Effector CD4-positive, alpha-beta T cell (primary cell): ENCODE measurements at places on chromosomes 12 and 14.
A peak's percentile ranks its signal among the peaks of the same experiment; 100 is the strongest.

DNA sequence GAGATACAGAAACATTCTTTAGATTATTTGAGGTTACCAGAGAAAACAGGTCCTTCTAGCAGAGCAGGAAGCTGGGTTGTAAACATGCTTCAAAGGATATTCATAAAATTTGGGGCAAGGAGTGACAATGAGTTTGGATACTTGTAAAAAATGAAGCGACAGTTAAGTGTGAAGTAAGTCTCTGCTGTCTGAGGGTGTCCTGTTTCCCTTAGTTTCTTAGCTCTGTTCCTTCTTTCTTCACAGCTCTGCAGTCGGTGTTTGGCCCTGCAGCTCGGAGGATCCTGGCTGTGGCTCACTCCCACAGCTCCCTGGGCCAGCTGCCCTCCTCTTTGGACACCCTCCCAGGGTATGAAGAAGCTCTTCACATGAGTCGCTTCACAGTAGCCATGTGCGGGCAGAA is 10.8 kb downstream of the TMEM52B start:
- no peak for DNase-seq

GRCh38 chr14:35534873-35535482 is 1.0 kb downstream of the INSM2 start:
- peak; percentile 43 for DNase-seq

DNA sequence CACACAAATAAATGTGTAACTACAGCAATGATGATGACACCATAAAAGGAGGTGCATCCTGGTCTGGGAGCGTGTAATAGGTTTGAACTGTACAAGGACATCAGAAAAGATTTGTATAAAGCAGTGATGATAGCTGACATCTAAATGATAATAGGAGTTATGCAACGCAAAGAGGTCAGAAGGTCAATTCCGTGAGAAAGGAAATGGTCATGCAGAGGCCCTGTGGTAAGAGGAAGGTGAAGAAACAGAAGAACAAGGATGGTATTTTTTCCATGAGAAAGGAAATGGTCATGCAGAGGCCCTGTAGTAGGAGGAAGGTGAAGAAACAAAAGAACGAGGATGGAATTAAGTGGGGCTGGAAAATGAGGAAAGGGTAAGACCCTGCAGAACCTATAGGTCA is 106.7 kb upstream of the TMPO start:
- no peak for DNase-seq

DNA sequence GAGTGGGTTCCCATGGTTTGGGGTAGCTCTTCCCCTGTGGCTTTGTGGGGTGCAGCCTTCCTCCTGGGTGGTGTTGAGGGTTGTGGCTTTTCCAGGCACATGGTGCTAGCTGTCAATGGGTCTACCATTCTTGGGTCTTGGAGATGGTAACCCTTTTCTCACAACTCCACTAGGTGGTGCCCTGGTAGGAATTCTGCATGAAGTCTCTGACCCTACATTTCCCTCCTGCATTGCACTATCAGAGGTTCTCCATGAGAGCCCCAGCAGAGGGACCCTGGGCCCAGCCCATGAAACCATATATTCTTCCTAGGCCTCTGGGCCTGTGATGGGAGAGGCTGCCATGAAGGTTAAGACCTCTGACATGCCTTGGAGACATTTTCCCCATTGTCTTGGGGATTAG is 1093.3 kb downstream of the SLC16A7 start:
- no peak for DNase-seq

DNA sequence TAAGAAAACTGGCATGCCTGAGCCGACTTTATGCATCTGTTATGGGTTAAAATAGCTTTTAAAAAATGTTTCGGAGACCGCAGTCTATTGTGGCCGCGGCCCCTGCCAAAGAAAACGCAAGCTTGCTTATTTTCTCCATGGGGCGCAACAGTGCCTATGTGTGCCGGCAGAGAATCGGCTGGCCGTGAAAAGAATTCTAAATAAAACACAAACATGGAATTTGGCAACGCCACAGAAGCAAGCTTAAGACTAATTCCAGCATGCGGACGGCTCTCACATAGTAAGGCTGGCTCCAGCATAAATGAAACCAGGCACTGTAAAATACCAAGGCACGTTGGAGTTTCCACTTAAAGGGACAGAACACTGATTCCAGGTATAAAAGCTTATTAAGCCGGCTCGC is 56.7 kb downstream of the BCL11B start:
- DNase-seq, result no peak

GRCh38 chr14:79809849-79810612 is 401.3 kb downstream of the DIO2 start:
- DNase-seq, result no peak

GRCh38 chr14:91366749-91367148 is 50.9 kb downstream of the CCDC88C start:
- DNase-seq, result no peak

- no peak for DNase-seq
Measured at GRCh38 chr12:13154027-13154538, 42.4 kb upstream of the EMP1 start.

DNA sequence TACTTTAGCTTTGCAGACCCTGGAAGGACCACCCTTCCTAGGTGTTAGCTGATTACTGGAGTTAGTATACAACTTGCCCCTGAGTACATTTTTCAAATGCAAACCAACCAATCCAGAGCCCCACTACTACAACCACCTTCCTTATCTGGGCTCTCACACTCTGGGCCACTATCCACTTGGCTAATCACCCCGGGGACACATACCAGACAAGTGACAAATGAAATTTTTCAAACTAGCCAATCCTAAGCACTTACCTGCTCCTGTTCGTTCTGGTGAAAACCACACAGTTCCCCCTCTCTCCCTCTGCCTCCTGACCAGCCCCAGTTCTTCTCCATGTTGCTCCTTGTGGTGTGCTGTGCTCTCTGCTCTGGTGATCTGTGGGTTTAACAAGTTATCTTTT is 140.4 kb downstream of the CNTN1 start:
- DNase-seq, result no peak

DNA sequence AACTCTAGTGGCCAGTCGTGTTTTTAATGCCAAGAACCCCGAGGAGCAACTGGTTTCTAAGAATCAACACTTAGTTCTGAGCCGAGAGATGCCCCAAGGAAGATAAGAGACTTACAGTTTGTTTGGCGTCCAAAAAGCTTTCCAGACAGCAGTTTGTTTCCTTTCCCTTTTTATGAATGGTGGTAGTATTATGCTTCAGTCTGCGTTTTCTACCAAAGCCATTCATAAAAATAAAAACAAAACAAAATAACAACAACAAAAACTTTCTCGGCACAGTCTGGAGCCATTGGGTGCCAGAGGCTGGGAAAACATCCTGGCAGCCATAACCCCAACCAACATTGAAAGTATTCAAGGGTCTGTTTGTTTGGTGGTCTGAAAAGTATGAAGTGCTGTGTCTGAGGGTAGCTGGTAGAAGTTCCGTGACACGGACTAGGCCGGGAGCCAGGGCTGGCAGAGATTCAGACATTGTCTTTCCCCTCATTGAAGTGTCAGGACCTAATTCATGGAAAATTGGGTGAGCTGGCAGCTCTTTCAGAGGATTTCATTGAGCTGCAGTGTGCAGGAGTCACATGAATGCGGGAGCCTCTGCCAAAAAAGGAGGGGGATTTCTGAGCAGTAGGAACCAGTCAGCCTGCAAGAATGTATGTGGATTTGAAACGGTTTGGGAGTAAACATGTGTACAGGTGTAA is 124.2 kb downstream of the HMGA2 start:
- DNase-seq, result no peak

DNA sequence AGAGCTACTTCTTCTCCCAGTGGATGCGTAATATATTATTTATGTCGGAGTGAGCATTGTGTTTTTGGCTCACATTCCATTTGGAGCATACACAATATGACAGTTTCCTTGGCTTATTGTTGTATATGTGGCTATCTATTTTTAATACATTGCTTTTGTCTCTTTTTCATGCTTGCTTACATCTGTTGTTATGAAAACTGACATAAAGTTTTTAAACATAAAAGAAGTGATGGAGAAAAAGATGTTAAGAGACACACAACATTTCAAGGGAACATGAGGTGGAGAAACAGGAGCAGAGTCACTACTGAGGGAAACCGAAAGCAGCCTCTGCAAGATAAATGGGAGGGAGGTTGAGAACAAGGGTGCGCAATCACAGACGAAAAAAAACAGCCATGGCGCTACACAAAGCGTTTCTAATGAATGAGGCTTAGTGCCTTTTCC is 228.4 kb upstream of the NPAS3 start:
- DNase-seq, result no peak

- no peak for DNase-seq
Measured at GRCh38 chr12:49028666-49029275, 10.2 kb upstream of the PRKAG1 start.

DNA sequence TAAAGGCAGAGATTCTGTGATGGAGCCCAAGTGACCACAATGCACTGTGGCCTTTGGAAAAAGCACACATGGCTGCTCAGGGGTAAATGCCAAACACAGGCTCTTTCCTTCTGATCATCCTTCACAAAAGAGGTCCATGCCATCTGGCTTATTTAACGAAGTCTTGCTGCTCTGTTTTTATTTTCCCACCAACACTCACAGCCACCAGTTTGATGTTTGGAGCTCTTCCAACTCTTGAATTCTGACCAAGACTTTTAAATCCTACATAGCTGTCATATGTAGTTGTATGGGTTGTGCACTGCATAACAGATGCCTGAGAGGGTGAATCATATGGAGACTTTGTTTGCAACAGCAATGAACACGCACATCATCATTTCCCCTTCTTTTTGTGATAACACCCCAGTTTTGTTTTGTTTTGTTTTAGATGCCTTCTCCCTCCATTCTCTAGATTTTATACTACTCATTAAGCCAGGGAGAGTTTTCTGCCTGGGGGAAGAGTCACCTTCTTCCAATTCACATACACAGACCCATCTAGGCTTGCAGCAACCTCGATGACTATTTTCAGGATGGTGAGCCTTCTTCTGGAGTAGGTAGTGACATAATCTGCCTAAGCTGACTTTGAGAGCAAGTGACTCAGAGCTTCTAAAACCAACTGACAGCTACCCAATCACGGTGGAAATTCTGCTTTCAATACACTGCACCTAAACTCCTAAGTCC is 145.2 kb upstream of the WSCD2 start:
- DNase-seq, result no peak

DNA sequence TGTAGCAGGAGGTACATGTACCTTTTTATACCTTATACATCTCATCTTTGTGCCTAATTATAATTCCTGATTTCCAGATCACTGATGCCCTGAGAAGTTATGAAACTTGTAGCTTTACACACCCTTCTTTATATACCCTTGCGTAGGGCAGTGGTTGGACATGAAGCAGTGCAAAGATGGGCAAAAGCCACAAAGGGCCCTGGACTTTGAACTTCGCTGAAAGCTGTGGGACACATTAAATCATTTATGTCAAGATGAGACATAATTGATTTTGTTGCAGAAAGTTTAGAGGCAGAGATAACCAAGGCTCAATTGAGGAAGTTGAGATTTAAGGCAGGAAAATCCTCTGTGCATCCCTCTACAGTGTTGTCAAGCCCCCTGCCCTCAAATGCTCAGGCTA is 170.0 kb downstream of the SLC2A13 start:
- DNase-seq, result no peak

DNA sequence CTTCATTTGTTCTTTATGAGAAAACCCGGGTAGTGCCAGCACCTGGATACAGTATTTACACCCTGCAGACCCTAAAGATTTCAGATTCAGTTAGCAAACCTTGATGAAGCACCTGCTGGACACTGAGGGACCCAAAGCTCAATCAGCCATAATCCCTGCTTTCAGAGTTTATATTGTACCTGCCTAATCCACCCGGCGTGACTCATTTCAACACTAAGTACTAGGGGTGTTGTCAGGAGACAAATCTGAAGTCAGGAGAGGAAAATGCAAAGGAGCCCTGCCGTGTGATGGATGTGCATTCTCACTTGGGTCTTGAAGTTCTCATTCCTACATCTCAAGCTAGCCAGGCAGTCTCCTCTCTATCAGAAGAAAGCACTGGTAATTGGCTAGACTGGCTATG is 176.7 kb upstream of the BCL2L14 start:
- DNase-seq, result no peak

DNA sequence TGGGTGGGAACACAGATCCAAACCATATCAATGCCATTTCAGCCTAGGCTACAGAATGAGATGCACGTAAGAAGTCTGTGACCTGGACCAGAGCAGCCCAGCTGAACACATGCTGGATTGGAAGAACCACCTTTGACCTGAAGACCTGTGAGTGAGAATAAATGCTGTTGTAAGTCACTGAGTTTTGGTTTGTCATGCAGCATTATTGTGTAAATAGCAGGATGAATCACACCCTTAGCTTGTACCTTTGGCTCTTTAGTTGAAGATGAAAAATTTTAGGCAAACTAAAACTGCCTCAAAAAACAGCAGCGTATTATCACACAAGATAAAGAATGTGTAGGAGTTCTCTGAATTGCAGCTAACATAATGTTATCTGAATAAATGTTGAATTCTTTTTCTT is 199.4 kb upstream of the LRIG3 start:
- DNase-seq, result no peak

GRCh38 chr14:50763382-50764007 is 67.5 kb downstream of the NIN start:
- DNase-seq, result no peak

DNA sequence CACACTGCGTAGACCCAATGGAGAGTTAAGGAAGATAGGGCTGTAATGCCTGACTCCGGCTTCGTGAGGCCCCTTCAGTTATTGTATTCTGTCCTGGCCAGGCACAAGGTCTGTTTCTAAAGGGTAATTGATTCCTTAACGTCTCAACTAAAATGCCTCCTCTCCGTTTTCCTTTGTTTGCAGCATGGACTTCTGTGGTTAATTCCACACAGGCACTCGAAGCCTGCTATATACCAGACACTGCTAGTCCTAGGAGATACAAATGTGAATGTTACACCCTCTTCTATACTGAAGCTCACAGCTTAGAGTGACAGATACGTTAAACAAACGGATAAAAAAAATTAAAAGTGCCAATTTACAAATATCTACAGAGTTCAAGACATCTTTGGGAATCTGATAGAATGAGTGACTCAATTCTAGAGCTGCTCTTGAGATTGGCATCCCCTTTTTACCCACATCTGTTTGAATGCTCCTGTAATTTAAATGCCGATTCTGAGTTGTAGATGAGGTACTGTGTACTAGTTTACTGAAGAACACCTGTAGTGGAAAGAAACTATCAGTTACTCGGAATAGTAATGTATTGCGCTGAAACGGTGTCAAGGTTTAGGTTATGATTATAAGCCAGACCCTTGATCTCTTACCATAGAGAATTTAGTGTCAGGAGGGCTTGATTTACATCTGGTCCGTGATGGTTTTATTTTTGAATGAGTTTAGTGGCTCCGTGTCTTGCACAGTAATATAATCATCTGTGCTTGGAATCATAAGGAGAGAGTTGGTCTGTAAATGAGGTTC is 784 bp downstream of the PSMA6 start:
- DNase-seq, result no peak
